Kidney epithelial cell (primary cell): ENCODE measurements at places on chromosomes 13 and 19.
A peak's percentile ranks its signal among the peaks of the same experiment; 100 is the strongest.

DNA sequence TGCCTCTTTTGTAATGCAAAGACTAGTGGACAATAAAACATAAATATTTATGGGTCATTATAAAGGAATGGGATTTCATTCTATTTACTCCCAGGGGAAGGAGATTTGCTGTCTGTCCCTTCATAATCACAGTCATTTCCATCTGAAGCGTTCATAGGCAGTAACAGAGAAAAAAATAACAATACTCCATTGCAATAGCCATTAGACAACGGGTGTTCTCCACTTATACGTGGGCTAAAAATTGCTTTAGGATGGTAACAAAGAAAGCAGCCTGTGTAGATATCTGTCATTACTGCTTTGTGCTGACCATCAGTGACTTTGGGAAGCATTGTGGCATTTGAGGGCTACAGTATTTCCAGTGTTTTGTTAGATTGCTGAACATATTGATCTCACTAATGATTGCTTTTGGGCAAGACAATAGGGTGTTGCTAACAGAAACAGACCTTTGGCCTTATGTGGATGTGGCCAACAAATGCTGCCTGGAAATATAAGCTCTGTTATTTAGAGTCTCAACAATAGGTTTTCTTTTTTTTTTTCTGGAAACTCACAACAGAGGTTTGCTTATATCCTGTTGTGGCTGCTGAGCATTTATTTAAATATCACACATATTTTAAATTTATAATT is 355.2 kb downstream of the MTUS2 start:
- no peak for DNase-seq

DNA sequence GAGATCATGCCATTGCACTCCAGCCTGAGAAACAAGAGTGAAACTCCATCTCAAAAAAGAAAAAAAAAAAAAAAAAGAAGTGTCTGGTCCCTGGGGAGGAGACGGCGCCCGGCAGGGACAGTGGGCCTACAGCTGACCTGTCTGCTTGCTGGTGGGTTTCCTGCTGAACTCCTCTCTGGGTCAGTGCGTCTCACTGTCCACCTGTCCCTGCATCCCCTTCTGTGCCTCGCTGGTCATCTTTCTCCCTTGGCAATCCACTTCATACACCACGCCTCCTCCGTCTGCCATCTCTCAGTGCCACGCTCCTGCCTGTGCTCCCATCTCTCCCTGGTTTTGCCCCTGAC is 63.4 kb downstream of the ACSBG2 start:
- no peak for DNase-seq

GRCh38 chr19:45542234-45542668 is 35.0 kb downstream of the VASP start:
- no peak for DNase-seq

DNA sequence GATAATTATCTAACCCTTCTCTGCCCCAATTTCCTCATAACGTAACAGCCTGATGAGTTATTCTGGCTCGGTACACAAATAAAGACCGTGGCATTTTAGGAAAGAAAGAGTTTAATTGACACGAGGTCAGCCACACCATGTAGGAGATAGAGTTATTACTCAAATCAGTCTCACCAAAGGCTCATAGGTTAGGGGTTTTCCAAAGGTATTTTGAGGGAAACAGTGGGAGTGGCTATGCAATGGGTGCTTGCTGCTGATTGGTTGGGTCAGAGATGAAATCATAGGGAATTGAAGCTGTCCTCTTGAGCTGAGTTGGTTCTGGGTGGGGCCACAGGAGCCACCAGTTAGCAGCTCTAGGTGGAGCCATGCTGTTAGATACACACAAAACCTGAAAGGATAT is 137.5 kb downstream of the FREM2 start:
- DNase-seq: no peak

DNA sequence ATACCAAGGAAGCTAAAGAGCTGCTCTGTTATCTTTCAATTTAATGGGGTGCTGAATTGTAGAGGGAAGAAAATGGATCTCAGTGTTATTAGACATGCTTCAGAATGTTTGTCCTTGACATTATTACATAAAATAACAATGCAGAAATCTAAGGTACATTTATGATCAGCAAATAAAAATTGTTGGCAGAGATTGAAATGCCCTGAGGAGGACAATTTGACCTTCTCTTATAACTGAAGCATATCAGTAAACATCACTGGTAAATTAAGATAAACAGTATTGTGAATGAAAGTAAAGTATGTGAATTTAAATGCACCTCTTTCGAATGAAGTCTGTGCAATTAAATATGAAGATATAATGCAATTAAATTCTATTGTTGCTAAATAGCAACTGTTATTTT is 1362.1 kb upstream of the ATXN8OS start:
- no peak for DNase-seq

DNA sequence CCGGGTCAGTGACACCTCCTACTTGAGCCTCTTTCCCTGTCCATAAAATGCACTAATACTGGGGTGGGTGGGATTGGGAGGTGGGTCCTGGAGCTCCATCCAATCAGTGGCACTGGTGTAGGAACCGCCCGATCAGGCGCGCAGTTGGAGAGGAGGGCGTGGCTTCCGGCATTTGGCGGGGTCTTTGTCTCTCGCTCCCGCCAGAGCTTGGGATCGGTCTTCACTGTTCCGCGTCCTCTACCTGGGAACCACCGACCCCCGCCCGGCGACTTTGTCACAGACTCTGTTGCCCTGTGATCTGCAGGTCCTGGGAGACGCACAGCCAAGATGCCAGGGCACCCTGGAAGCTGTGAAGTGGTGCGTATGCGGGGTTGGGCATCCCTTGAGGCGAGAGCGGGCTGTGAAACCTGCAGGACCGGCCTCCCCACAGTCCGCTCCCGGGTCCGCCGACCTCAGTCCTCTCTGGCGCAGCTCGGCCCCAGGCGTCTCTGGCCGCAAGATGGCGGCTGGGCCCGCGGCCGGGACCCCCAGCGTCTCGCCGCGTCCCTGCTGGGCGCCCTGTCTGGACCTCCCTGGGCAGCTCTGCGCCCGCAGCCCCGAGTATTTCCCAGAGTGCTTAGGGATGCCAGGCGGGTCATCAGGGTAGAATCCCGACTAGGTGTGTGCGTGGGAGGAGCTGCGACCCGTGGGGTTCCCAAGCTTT is 41.6 kb upstream of the ZNF730 start:
- DNase-seq: peak; percentile 43

DNA sequence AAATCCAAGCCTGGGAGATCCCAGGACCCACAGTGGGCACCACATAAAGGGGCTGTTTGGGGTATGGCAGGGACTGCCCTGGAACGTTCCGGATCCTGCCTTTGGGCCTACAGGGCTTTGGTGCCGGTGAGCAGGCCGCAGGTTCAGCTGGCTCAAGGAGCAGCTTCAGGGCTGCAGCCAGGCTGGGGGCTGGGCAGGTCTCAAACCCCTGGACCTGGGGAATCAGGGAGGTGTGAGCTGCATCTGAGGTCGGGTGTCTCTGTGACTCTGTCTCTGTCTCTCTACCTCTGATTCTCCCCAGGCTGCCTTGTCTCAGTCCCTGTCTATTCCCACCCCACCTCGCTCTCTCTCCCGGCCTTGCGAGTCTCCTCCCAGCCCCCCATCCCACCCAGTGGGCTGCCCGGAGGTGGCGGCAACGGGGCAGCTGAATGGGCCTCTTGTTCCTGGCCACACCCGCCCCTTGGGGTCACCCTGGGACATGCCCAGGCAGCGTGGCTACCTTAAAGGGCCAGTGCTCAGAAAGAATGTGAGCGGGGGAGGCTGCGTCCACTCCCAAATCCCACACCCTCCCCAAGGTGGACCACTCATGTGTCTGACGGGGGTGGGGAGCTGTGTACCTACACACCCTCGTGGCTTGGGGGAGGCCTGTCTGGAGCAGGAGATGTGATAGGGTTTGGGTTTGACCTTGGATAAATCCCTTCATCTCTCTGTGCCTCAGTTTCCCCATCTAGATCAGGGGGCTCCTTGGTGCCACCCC is 31.1 kb downstream of the NFIC start:
- no peak for DNase-seq

GRCh38 chr13:31930490-31930889 is 101.1 kb upstream of the FRY start:
- no peak for DNase-seq

- DNase-seq: no peak
Measured at GRCh38 chr19:1624458-1624857, 19.2 kb upstream of the UQCR11 start.

GRCh38 chr19:17216058-17216670 is 1.0 kb downstream of the USE1 start:
- DNase-seq: no peak

DNA sequence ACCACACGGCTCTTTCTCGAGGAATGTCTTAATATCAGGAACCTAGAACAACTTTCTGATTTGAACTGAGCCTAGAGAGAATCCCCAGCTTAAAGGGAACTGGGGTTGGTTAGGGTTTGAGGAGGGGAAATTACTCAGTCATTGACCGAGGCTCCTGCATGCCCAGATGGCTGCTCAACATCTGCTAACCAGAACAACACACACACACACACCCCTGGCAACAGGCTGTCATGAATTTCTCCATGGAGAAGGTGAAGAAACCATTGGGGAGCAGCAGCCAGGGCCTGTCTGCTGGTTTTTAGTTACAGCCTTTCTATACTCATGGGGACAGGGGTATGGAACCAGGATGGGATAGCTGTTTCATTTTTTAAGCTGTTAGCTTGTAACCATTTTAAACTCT is 5.2 kb downstream of the MTUS2 start:
- no peak for DNase-seq

GRCh38 chr13:42276683-42277082 is 4.7 kb downstream of the AKAP11 start:
- no peak for DNase-seq

DNA sequence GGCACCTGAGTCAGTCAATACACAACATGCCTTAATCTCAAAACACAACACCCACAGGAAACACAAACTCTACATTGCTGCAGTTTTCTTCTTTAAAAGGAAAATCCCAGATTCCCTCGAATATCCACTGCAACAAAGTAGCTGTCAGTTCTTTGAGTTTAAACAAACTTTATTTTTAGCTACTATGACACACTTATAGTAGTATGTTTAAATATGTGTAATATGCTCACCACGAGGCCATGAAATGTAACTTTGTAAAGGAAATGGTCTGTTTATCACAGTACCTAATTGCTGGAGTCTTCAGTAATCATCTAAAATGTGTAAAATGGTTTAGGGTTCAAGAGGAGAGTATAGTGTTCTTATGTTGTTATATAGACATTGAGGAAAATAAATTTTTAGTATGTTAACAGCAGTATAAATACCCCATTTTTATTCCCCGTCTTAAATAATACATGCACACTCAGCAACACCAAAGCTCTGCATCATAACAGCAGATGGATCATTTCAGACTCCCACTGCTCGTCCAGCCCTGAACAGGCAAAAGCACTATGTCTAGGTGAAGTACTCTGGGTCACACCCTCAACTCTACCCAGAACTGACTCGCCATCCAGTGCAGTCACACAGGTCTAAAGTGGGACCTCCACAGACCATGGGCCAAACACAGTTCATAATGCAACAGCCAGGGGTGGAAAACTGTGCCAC is 20.6 kb downstream of the TUBGCP3 start:
- DNase-seq: no peak

DNA sequence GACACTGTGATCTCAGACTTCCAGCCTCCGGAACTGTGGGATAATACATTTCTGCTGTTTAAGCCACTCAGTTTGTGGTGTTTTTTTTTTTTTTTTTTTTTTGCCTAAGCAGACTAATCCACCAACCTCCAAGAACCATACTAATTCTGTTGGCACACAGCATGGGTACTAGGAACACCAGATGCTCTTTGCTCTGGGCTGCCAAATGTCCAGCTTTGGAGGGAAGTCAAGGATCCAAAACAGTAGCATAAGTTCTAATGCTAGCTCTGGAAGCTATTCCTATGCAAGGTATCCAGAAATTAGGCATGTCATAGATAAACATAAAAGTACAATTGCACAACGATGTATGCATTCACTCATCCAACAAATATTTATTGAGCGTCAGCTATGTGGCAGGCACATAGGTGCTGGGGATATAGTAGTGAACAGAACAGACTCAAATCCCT is 64.5 kb upstream of the WDFY2 start:
- DNase-seq: no peak

DNA sequence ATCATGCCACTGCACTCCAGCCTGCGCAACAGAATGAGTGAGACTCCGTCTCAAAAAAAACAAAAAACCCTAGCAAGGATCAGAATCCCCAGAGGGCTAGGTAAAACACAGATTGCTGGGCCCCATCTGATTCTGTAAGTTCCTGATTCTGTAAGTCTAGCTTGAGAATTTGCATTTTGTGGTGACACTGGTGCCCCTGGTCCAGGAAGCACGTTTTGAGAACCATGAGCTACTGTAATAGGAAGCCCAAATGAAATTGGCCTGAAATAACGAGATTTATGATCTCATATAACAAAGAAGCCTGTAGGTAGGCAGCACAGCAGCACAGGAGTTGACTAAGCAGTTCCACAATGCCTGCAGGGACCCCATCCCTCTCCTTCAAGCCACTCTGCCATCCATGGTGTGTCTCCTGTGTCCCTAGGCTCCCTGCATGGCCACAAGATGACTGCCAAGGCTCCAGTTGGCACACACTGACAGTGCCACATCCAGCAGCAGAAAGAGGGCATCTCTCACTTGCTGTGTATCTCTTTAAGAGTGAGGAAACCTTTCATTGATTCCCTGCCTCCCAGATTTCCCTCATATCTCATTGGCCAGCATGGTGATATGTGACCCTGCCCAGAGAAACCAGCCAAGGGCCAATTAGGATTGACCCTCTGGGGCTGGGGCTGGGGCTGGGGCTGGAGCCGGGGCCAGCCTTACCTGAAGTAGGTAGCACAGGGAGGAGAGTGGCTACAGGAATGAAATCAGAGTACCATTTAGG is 21.7 kb downstream of the SIPA1L3 start:
- no peak for DNase-seq

DNA sequence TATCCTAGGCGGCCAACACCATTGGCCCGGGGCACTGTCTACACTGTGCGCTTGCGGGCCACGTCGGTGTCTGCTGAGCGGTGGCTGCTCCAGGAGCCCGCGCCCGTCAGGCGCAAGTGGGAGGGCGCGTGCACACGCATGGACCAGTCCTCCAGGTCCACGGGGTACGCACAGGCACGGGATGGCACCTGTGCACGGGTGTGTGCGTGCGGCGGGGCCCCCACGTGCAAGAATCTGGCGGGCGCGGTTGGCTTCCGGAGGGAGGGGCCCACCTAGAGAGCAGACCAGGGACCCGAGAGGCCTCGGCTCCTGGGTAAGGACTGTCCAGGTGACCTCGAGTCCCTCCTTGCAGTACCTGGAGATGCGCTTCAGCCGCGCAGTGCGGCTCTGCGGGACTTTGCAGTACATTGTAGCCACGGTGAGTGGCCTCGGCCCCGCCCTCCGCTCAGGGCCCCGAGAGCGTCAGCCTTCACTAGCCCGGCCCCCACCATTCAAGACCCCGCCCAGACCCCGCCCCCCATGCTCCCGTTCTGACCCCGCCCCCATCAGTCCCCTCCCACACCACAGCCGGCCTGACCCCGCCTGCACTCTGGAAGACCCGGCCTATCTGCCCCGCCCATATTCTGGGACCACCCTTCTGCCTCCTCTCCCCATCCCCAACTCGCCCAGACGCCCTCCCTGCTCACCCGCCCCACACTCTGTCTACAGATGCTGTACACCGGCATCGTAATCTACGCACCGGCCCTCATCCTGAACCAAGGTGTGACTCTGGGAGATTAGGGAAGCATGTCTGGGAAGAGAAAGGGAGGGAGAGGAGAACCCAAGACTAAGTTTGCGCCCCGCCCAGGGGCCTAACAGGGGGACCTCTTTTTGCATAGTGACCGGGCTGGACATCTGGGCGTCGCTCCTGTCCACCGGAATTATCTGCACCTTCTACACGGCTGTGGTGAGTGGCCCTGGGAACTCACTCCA is 2.3 kb downstream of the SLC5A5 start:
- DNase-seq: no peak
